Activated CD8-positive, alpha-beta memory T cell treated with anti-CD3 and anti-CD28 coated beads for 1 hour (primary cell): ENCODE measurements at places on chromosomes 7 and 10.

DNA sequence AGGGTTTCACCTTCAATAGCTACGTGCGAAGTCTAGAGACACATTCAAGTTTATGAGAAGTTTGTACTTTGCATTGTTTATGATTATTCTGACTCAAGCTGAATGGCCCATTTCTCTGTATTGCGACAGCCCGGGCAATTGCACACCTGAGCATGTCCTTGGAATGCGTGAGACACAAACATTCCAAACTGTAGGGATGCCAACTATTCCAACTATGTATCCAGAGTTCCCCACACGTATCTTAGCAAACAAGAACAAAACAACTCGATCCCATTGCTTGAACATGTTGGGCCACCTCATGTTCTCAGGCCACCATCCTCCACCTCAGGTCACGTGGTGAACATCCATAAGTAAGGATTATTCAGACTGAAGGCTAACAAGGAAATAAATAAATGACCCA is 51.4 kb upstream of the EGFR start:
- DNase-seq, result no peak

DNA sequence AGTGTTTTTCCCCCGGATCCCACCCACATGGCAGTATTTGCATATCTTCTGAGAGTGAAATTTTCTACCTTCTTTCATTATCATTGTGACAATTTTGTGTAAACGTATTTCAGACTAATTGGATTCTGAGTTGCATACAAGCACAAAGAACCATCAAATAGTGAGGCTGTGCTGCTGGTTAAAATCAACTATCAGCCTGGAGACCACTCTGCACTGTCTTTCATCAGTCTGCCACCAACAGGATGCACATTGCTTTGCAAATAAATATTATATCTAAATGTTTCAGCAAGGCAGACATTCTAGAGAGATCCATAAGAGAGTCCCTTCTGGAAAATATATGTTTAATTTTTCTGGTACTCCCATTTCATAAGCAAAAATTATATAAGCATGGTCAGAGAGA is 851.8 kb downstream of the XPNPEP1 start:
- no peak for DNase-seq

- no peak for DNase-seq
These were observed 534.1 kb downstream of the SDK1 start for GRCh38 chr7:3835109-3835508.

DNA sequence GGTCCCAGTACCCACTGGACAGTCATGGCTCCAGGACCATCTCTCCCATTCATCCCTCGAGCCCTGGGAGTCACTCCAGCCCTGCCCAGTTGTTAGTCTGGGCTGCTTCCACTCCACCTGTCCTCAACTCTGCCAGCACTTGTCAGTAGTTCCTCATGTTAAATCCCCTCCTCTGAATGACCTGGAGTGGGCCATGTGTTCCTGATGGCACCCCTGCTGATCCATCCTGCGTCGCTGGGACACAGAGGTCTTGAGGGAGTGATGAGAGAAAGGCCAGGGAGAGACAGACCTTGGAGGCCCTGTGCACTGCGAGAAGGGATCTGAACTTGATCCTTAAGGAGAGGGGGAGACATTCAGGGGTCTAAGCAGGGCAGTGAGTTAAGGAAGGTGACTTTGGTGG is 174.9 kb downstream of the GRID1 start:
- no peak for DNase-seq

DNA sequence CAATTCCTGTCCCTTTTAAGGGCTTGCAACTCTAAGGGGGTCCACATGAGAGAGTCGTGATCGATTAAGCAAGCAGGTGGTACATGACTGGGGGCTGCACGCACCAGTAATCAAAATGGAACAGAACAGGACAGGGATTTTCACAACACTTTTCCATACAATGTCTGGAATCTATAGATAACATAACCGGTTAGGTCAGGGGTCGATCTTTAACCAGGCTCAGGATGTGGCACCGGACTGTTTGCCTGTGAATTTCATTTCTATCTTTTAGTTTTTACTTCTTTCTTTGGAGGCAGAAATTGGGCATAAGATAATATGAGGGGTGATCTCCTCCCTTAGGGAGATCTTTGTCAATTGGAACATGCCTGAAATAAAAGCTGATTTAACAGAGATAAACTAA is 370.1 kb downstream of the IPMK start:
- DNase-seq, result no peak

DNA sequence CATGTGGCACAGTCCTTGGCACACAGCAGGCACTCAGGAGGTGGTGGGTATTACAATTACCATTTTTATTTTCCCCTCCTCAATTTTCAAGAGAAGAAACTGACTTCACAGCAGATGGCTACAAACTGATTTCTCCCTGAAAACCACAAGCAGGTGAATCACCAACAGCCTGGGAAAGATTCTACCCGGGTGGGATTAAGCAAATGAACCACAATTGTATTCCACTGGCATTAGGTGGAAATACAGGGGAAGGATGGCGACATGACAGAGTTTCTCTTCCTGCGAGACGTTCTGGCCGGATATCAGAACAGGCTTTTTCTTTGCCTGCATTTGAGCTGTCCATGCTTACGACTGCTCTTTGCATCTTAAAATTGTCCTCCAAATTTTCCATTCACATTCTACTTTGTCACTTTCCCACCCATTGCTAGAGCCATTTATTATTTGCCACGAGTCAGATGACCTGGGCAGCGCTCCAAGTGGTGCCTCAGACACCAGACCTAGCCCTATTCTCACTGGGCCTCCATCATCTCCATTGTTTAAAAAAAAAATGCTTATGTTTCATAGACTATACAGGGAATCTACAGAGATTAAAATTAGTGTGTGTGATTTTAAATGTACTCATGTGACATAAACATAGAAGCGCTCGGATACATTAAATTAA is 4.6 kb downstream of the DENND11 start:
- DNase-seq, result no peak

- DNase-seq, result no peak
These were observed 57.8 kb downstream of the TBXAS1 start for GRCh38 chr7:139886899-139887298.

DNA sequence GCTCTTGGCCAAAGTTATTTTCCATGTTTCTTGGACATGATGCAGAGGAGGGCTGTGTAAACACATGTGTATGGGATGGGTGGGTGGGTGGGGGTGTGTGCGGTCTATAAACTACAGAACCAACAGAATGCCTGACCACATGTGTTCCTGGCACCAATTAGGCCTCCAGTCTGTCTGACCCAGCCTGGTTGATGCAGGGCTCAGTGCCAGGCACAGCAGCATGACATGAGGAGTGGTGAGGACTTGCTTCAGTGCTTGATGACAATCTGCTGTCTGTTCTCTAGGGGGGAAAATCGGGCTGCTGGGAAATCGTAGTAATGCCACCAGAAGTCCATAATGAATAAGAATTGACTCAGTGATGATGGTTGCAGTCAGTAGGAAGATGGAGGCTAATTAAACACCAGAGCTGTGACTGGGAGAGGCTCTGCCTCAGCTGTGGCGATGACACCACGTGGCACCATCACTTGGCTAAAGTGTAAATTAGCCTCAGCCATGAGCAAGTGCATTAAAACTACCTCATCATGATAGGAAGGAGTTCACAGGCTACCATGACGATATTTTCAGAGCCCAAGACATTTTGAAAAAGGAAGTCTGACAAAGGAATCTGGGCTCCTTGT is 260.1 kb upstream of the PODXL start:
- DNase-seq, result no peak

- no peak for DNase-seq
These were observed 66.3 kb upstream of the KLF6 start for GRCh38 chr10:3850999-3851937.

- DNase-seq, result no peak
These were observed 8.6 kb downstream of the STAM start for GRCh38 chr10:17652585-17652984.

DNA sequence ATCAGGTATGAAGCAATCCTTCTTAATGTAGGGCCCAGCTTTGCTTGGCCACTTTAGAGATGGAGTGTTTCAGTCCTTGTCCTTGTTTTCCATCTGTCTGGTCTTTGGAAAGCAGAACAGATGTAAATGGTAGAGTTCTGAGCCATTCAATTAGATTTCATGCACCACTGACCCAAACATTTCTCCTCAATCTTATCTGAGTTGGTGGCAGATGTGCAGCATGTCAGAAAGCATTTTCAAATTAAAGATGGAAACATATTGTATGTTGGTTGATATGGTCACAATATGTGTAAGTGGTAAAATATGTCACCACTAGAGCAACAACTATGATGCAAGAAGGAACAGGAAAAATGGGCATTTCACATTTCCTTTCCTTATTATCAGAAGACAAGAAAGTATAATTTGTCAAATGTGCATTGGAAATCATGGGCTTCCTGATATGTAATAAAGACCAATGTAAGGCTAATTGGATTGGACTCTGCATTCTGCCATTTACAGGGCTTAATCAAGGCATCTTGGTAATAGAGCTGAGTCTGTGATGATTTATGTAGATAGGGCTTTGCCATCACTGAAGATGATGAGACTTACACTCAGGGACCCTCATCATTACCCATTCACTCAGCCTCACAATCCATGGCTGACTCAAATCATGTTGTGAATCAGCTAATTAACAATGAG is 750.7 kb downstream of the NRG3 start:
- no peak for DNase-seq

DNA sequence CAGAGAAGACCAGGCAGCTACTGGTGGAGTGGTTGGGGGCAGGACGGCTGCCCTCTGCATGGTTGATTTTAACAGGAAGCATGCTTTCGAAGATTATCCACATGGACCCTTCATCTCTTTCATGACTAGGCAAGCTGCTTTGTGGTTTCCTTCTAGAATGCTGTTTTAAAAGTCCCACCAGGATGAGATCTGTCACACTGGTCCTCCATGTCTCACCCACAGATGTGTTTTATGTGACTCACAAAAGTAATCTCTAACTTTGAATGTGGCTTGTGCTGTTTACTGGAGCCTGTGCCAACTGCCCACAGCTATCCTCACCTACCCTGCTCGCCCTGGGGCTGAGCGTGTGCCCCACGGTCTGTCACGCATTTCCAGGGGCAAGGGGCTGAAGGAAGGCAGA is 188.8 kb downstream of the GFRA1 start:
- DNase-seq, result no peak

DNA sequence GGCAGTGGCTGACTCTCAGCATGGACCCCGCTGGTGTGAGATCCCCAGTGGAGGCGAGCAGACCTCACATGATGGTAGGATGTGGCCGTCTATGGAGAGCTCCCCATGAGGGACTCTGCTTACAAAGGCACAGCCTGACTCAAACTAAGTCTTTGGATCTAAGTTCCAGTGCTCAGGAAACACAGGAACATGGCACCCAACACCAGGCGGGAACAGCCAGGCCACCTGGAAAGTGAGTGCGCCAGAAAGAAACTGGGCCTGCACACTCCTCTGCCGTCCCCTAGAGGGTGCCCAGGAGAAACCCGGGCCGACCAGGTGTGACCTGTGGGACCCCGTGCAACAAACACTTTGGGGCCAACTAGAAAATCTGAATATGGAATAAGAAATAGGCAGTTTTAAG is 10.0 kb downstream of the PITRM1 start:
- no peak for DNase-seq

GRCh38 chr10:118742032-118742431 is 12.7 kb downstream of the CACUL1 start:
- DNase-seq, result no peak

DNA sequence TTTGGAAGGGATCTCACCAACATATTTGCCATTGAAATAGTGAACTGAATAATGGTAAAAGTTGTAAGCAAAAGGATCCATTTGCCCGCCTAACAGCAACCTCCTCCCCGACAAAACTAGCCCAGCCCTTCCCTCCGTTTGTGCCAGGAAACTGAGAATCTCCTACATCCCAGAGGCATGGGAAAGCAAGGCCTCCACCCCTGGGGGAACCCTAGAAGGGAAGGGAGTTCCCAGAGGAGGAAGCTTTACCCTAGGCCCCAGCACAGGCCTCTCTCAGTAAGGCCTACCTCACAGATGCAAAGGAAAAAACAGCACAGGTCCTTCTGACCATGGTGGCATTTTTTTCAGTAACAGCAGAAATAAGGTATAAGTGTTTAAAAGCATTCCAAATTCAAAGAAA is 229.7 kb downstream of the ELMO1 start:
- no peak for DNase-seq

DNA sequence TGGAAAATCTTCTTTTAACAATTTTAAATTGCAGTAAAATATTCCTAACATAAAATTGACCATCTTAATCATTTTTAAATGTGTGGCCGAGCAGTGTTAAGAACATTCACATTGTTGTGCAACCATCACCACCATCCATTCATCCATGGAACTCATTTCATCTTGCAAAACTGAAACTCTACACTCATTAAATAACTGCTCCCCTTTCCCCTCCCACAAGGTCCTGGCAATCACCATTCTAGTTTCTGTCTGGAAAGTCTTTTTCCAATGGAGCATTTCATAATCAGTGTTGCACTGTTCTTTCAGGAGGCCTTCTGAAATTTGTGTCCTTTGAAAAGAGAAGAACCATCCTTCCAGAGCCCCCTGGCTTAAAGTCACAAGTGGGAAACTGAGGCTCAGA is 233.1 kb downstream of the PLXNA4 start:
- DNase-seq, result no peak

GRCh38 chr7:136020556-136020955 is 43.4 kb upstream of the MTPN start:
- no peak for DNase-seq

DNA sequence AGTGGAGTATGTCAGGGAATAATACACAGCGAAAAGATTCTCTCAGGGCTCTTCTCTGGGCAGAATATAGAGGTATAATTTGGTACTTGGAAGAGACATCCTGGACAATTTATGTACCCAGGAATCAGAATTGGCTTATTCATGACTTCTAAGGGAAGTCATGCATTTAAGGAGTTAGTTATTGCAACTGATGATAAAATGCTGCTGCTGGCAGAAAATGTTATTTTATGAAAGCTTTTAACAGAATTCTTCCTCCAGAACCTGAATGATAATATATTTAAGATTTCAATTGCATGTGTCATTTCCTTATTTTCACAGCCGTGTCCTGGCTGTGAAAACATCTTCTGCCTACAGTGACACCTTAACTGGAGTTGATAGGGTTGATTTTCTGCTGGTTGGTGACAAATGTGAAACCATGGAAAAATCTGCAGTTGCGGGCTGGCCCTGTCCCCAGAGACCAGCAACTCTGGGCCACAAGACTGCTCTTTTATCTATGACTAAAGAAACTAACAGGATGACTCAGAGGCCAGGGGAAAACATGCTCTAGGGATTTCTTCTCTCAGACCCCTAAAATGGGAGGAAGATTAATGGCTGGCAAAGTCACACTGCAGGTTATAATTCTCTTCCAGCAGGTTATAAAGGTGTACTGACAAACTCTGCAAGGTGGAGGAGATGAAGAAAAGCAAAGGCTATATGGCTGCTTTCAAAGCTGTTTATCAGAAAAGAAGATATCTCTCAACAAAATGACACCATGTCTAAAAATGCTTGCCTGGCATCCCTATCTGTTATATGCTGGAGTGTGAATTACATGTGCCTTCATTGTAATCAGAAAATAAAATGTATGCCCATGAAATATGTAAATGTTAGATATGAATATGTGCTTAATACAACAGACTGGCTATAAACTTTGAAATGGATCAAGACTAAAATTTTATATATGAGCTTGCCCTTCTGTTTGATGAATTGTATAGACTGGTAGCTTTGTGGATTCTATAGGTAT is 12.1 kb upstream of the TRUB1 start:
- DNase-seq, result no peak
